ENCODE measurements at places on chromosomes 2 and 18.
A peak's percentile ranks its signal among the peaks of the same experiment; 100 is the strongest.

- no peak for DNase-seq
Measured at GRCh38 chr2:239084007-239084406, 236.1 kb downstream of the TWIST2 start.

DNA sequence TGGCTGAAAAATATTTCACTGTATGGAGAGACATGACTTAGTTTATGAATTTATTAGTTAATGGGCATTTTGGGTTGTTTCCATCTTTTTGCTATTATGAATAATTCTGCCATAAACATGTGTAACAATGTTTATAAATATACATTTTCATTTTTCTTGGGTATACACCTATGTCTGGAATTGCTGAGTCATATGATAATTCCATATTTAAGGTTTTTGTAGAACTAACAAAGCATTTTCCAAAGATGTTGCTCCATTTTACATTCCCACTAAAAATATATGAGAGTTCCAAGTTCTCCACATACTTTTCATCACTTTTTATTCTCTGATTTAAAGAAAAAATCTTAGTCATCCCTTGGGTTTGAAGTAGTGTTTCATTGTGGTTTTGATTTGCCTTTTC is 108.8 kb upstream of the LRRTM4 start:
- no peak for DNase-seq

- DNase-seq: no peak
Measured at GRCh38 chr2:218065239-218066006, 3.6 kb upstream of the RUFY4 start.

DNA sequence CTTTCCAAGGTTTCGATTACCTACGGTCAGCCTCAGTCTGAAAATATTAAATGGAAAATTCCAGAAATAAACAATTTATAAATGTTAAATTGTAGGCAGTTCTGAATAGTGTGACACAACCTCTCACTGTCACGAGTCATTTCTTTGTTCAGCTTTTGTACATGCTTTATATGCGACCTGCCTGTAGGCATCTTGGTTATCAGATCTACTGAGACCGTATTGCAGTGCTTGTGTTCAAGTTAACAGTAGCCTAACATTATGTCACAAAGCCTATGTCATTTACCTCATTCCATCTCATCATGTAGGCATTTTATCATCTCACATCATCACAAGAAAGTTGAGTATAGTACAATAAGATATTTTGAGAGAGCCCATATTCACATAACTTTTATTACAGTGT is 77.3 kb downstream of the LYPD6B start:
- no peak for DNase-seq

DNA sequence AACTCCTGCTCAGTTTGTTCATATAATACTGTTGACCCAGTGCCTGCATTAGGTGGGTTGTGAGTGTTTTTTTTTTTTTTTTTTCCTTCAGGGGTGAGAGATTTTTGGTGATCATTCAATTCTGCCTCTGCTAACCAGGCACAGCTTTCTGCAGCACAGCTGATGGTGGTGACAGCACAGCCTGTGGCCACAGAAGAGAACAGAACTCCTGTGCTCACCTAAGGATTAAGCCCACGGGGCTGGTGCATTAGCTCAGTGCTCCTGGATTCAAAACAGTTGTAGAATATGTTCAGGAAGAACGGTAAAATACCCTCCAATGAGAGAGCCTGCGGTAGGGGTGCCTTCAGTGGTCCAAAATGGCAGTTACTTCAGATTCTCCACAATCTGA is 42.0 kb downstream of the PKP4 start:
- DNase-seq: no peak

DNA sequence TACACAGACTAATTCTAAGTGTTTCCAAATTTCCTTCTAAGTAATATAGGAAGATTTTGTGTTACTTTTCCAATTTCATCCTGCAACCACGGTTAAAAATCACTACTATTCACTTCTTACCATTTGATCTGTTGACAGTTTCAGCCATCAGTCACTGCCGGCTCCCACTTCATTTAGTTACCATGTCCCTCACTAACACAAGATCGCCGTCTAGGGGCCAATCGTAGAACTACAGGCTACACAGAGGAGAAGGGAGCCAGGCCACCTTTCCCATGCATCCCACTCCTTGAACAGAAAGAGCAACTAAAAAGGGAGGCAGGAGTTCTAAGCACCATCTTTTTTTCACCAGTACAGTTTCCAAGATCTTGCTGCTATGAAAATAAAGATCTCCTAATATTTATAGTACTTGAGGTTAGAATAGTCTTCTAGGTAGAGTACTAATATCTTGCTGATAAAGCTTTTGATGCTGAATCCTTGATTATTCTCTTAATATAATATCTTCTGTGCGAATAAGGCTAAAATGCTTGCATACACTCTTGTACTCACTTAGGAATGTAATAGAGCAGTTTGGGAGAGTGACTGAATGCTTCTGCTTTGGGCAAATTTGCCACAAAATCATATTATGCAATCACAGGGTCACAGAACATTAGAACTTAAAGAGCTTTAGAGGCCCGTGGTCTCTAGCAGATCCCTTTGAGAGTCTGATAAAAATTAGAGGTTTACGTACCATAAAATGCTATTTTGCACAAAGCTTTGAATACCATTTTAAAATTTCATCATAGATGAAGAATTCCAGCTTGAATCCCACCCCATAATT is 39.5 kb upstream of the CYP1B1 start:
- DNase-seq: peak; percentile 50
